ENCODE measurements at places on chromosomes 5 and 9. TPM values are rescaled to one million over a fixed set of nuclear protein-coding genes. Genes with fewer than 3 reads are reported as not detected.

Gene PCDHB7
- 1.1 TPM for total RNA-seq

Gene ZBTB34
- total RNA-seq = 13.0 TPM

Gene LCNL1
- total RNA-seq = not detected

Gene SLC25A2
- not detected for total RNA-seq

Gene CNTNAP3
- total RNA-seq = 1.0 TPM

Gene PRR16
- 2.3 TPM for total RNA-seq

Gene ANGPTL2
- total RNA-seq = 3.6 TPM

Gene ARL14EPL
- not detected for total RNA-seq

Gene ITGA2
- total RNA-seq = 2.3 TPM

Gene GMCL2
- total RNA-seq = not detected

Gene WDR38
- not detected for total RNA-seq

Gene MSMP
- total RNA-seq = not detected

Gene TRPM3
- 0.60 TPM for total RNA-seq

Gene CIZ1
- total RNA-seq = 63.1 TPM

Gene OR1L1
- not detected for total RNA-seq

- no peak for DNase-seq
These were observed 94.9 kb downstream of the BASP1 start for GRCh38 chr5:17312358-17312757.

- no peak for DNase-seq
These were observed 106.3 kb upstream of the TRIM32 start for GRCh38 chr9:116580853-116581252.

DNA sequence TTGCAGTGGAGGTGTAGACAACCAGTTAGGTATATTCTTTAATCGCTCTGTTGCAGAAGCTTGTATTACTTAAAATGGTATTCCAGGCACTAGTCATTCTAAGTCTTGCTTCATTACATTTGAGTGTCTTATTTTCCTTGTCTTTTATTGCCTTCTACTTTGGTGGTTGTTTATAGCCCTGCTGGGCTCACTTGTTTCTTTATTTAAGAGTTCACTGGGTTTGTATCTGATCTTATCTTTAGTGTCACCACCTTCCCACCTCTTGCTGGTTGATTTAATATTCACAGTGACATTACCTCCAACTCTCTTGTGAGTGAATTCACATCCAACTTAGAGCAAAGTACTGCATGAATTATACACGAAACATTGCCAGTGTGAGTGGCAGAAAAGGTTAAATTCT, 83.6 kb upstream of the BNC2 start:
- DNase-seq = no peak

GRCh38 chr5:133682451-133682850, 70.1 kb upstream of the FSTL4 start:
- DNase-seq = no peak

GRCh38 chr5:132372127-132372526, 2.6 kb downstream of the SLC22A5 start:
- no peak for DNase-seq

- no peak for DNase-seq
These were observed 205.6 kb downstream of the GADD45G start for GRCh38 chr9:89810431-89810830.

GRCh38 chr9:37540634-37541033, 35.5 kb downstream of the FBXO10 start:
- no peak for DNase-seq

DNA sequence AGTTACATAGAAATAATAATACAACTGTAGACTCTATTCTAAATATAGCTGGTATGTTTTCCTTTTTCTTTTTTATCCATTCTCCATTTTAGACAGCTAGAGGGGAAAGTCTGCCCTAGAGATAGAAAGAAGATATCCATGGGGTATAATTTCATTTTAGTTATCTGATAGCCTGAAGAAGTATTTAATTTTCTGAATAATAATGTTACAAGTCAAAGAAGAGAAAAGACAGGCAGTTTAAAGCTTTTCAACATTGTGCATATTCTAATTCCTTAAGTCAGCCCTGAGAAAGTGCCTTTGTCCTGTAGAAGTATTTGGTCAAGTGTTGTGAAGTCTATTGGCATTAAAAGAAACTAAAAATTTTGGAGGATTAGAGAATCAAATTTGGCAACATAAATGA, 2.5 kb upstream of the VCAN start:
- no peak for DNase-seq

- DNase-seq = no peak
These were observed 27.6 kb upstream of the SPATA31E1 start for GRCh38 chr9:87855061-87855460.

DNA sequence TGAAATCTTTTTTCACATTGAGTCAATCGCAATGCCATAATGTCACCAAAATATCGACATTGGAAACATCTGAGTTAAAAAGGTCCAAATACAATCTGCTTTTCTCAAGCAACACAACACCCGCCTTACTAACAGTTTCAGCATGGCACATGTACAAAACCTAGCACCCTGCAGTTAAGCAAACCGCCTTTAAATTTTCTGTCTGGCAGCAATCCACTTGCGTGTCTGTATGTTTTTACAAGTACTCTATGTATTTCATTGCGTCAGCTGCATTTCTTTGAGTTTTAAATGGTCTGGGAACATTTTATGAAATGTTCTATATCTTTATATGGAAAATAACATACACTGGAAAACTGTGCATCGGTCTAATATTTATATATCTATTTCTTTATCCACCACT, 134.6 kb downstream of the DENND1A start:
- DNase-seq = no peak

DNA sequence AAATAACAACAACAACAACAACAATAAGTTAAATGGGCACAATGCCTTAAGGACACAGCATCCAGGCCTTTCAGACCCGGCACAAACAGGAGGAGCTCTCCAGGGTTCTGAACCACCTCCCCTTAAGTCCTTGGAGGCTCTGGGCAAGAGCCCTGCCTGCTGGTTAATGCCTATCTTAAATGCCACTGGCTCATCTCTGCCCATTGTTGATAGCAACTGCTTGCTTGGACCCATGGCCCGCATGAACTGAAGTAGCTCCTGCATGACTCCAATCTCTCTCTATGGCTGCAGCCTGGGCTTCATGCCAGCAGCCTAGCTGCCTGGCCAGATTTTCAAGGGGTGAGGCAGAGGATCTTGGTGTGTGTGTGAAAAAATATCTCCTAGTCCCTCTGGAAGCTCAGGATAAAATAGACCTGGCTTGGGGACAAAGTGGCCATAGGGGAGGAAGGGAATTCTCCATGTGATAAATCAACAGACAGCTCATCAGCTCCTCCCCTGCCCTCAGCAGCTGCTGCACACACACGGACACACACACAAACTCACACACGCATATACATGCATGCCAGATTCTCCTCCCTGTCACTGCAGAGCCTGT, 27.4 kb downstream of the FAM219A start:
- peak; percentile 88 for DNase-seq

DNA sequence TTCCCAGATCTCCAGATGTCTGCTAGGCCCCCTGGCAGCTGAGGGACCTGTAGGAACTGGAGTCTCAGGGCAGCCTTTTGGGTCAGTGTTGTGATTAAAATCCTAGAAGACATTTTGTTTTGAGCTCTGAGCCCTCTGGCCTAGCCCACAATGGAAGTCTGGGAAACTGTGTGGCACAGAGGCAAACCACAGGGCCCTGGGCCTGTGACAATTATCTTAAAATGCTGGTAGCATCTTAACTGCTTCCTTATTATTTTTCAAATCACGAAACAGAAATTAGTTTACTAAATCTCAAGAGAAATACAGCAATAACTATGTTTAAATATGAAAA, 125.5 kb downstream of the STARD4 start:
- no peak for DNase-seq

DNA sequence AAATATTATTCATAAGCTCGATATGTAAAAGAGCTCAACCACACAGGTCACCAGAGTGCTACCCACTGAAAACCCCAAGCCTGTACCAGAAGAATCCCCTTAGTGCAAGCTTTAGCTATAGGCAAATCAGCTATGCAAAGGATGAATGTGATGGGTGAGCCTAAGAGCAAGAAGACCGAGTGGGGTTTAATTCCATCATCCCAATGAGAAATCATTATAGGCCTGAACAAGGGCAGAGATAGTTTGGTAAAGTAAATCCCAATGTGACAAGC, 21.8 kb downstream of the ELOVL7 start:
- no peak for DNase-seq

DNA sequence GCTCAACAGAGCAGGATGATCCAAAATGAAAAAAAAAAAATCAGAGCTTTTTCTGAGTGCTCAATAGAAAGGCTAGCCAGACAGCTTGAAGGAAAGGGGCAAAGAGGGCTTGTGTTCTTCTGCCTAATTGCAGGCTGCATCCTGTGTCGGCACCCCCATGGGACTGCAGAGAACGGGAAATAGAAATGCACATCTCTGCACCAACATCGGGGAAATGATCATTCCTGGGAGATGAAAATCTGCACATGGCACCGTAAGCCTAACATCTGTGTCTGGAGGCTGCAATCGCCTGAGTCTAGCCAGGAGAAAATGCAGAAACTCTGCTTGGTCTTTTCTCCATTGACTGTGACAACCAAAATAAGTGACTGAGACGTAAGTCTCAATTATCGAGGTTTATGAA, 243.9 kb downstream of the ICE1 start:
- DNase-seq = no peak

DNA sequence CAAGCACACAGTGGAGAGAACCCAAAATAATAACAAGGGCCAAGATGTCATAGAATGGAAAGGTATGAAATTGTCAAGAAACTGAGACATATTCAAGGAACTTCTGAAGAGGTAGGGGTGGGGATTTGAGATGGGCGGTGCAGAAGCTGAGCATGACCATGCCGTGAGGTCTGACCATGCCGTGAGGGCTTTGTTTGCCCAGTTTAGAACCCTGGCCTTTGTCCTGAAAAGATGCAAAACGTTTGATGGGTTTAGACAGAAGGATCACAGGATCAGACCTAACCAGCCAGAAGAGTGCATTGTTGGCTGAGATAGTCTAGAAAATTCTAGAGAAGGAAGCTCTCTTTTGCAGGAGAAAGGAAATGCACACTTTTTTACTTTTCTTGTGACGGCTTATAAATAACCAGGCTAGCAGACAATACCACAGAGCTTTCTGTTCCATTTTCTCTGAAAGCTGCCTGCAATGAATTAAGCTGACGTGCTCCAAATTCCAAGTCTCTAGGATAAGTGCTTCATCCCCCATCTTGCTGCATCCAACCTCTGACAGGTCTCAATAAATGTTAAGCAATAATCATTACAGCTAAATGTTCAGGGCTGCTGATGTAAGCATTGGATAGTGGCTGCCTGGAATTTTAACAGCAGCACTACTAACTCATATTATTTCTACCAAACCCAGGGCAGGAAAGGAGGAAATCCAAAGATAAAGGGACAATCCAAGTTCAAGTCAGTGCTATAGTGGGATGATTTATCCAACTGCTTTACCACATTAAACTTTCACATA, 110.9 kb upstream of the IL6ST start:
- no peak for DNase-seq

DNA sequence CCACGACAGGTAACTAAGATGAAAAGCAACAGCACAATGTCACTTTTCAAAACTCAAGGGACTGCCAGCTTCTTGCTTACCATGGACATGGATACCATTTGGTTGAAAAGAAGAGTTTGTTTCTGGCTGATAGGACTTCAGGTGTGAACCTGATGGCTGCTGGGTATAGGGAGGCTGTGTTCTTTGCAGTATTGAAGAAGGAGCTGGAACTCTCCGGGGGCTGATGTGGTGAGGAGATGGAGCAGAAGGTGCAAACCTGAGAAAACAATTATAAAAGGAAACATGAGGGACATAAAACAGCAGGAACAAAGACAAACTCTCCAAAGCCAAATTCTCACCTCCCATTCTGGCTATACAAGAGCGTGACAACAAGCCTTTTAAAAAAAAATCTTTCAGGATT, 330.1 kb upstream of the RFX3 start:
- no peak for DNase-seq

GRCh38 chr5:122187426-122187825, 58.1 kb downstream of the ZNF474 start:
- DNase-seq = no peak

DNA sequence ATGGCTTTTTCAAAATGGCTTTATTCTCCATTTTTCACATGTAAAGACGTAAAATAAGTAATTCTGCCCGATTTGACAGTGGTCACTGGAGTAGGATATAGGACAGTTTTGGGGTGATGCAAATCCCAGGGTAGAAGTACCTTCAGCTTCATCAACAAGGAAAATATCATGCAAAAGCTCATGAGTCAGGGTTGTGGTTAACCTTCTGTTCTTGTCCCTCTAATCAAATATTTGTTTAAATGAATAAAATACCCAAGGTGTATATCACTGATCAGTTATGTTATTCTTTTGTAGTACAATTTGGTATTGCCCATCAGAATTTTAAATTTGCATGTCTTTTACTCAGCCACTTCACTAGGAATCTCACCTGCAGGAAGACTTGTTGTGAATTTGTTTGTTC, 40.0 kb downstream of the FBXL7 start:
- DNase-seq = no peak

GRCh38 chr5:90162324-90162723, 247.2 kb downstream of the CETN3 start:
- no peak for DNase-seq

GRCh38 chr9:27426511-27427271, 97.4 kb upstream of the IFNK start:
- DNase-seq = peak; percentile 35

- no peak for DNase-seq
These were observed 29.3 kb downstream of the B4GALT1 start for GRCh38 chr9:33137781-33138264.

DNA sequence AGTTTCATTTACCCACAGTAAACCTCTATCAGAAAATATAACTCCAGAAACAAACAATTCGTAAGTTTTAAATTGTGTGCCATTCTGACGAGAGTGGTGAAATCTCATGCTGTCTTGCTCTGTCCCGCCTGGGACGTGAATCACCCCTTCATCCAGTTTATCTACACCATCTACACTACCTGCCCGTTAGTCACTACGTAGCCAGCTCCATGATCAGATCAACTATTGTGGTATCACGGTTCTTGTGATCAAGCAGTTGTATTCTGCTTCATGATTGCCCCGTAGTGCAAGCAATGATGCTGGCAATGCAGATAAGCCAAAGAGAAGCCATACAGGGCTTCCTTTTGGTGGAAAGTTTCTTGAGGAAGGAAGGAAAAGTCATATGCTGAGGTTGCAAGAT, 150.3 kb downstream of the GOLPH3 start:
- no peak for DNase-seq

DNA sequence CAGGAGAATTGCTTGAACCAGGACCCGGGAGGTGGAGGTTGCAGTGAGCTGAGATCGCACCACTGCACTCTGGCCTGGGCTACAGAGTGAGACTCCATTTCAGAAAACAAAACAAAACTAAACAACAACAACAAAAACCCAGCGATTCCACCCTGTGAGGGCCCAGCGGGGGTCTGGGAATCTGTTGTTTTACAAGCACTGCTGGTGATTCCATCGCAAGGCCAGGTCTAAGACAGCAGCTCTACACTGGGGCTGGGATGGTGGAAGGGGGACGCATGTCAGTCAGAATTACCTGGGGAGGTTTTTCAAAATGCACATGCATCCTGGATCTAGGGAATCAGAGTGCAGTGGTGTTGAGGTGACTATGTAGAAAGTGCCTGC, 90.9 kb downstream of the ANKRD55 start:
- DNase-seq = no peak
